ENCODE measurements at places on chromosomes 4 and X.

GRCh38 chrX:18674417-18674787 is 2.5 kb upstream of the RS1 start:
- peak; percentile 23 for DNase-seq

GRCh38 chr4:123327846-123328429 is 68.7 kb upstream of the SPRY1 start:
- no peak for DNase-seq

GRCh38 chr4:53459548-53459947 is 82.1 kb downstream of the FIP1L1 start:
- no peak for DNase-seq

- no peak for DNase-seq
Measured at GRCh38 chr4:147954850-147955249, 223.0 kb downstream of the ARHGAP10 start.

DNA sequence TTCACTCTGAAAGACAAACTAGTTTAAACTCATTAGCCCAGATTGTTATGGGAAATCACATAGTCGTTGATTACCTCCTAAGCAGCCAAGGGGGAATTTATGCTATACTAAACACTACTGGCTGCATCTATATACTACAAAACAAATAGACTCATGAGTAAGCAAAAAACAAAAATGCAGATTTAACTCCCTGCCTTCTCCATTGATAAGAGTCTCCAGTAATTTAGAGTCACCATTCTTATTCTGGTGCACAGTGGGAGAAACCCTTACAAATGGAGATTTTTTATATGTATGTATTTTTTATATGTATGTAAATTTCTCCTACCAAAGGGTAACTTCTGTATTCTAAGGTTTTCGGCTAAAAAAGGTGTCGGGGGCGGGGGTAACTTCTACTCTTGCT is 126.6 kb downstream of the PLS3 start:
- DNase-seq: no peak

GRCh38 chr4:105389167-105389566 is 84.7 kb downstream of the PPA2 start:
- no peak for DNase-seq

DNA sequence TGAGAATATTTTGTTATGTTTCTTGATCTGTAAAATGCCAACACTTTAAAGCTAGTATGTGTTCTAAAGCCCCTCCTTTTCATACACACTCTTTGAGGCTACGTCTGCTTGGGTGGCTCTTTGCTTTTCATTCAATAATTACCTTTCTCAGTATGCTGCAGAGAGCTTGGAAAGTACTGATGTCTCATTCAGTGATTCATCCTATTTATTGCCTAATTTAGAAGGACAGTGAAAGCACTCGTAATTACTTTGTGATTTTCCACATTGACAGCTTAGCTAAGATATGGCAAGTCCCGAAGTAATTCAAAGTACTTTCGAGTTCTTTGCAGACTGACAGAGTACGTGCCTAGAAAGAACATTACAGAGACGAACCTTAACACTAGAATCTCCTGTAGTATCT is 57.2 kb downstream of the BMP15 start:
- no peak for DNase-seq

DNA sequence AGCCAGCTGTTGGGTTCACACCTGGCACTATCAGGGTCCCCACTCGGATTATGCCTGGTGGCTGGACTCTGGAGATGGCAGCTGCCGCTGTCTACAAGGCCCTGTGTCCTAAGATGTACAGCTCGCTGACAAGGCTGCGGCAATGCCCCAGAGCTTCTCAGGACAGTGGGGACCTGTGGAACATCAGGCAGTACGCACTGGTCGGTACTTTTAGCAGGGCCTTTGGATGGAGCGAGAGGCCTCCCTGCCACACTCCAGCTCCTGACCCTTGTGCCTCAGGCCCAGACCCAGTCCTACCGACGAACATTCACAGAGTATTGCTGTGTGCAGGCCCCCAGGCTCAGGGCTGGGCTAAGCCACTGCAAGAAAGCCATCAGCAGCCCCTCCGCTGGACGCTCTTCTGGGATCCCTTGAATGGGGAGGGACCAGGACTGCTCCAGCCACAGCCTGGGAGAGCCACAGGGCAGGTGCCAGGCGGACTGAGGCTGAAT is 45.7 kb upstream of the HMX1 start:
- no peak for DNase-seq

DNA sequence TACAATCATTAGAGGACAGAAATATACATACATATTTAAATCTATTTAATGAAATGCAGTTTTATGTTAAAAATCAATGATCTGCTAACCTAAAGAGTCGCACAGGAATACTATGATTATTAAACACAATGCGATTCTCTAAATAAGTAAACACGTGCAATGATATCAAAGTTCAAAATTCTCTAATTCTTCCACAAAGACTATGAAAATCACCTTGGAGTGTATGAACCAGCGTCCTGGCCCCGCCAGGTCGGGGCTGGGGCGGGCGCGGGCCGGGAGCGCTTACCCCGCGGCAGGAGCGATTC is 608 bp upstream of the FAM200B start:
- no peak for DNase-seq

DNA sequence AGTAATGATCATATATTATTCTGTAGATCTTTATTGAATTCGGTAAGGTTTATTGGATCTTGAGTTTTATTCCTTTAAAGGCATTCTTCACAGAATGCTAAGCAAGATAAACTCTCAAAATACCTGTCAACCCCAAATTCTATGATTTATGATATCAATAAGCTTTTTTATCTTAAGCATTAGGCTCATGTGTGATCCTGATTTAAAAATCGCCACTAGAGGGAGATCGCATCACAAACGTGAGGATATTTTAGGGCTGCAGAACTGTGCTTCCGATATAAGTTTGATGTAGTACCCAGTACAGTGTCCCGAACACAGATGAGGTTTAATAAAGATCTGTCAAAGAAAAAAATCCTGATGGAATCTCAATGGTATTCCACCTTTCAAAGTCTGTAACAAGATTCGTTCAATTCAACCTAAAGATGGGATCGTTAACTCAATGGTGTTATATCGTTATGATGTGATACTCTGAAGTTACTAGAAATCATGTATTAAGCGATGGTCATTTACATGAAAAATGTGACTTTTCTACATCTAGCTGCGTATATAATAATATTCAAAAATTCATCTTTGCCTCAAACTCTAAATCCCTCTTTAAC is 169.0 kb downstream of the CORIN start:
- DNase-seq: no peak

- DNase-seq: no peak
Measured at GRCh38 chr4:3074846-3075651, 568 bp downstream of the HTT start.

DNA sequence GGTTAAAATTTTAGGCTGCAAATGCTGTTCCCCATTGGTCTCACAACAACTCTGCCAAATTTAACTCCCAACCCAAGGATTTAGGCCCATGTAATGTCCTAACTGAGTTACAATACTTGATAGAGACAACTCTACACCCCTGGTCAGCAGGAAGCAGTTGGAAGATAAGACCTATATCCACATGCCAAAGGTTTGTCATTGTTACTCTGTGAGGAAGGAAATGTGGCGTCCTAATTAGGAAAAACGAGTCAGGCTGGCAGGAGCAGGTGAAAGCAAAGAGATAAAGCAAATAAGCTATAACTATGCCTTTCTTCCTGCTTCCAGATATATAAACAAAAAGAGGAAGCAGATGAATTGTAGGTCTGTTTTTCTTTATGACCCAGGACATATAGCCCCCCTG is 69.1 kb downstream of the SPIN4 start:
- no peak for DNase-seq

DNA sequence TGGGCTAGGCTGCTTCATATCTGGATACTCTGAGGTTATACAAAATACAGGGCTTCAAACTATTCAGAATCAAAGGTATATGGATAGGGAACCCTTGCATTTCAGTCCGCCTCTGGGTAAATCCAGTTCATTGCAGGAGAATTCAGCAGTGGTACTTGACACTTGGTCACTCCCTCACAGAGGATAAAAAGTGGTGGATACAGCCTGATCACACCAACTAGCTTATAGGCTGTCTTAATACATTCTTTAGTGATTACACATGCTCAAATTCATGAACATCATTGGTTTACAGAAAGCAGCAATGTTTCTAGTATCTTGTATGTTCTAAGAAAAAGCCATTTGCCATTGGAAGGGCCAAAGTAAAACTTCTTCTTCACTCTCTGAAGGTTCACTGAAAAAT is 104.8 kb upstream of the PDE5A start:
- no peak for DNase-seq

GRCh38 chrX:19677121-19677520 is 161.8 kb upstream of the MAP3K15 start:
- DNase-seq: no peak

DNA sequence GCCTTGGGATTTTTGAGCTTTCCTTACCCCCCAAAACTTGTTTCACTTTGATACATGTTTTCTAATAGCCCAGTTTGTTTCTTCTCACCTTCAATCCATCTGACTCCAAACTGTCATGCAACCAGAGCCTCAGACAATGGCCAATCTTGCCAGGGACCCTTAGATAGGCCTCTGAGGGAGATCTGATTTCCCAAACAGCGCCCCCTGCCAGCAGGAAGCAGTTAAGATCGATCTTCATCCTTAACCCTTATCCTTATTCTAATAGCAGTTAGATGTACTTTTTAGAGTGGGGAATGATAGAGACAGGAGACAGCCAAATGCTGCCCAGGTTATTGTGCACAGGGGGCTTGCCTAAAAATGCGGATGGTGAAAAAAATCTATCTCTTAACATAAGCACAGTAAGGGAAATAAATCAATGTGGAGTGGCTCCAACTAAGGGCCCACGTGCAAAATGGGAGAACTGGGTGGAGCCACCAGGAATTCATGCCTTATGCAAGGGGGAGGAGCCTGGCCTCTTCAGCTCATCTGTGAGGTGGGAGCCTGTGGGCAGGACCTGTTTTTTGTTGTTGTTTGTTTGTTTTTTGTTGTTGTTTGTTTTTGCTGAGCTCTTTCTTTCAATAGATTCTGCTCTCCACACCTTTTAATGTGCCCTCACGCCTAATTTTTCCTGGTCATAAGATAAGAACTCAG is 833.6 kb upstream of the AGA start:
- no peak for DNase-seq

DNA sequence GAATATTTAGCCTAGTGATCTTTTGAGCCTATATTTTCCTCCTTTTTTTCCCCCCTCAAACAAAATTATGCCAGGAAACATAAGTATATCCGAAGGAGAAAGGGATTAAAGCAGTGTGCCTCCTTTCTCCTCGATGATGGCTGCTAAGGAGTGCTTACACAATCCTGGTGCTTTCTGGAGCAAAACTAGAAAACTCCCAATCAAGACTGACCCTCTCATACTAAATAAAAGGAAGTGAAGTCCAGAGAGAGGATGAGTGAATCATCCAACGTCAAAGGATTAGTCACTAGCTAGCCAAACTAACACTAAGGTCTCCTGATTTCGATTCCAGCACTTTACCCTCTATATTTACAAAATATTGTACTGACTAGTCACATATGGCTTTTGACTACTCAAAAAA is 146.8 kb downstream of the PPP3CA start:
- DNase-seq: no peak

DNA sequence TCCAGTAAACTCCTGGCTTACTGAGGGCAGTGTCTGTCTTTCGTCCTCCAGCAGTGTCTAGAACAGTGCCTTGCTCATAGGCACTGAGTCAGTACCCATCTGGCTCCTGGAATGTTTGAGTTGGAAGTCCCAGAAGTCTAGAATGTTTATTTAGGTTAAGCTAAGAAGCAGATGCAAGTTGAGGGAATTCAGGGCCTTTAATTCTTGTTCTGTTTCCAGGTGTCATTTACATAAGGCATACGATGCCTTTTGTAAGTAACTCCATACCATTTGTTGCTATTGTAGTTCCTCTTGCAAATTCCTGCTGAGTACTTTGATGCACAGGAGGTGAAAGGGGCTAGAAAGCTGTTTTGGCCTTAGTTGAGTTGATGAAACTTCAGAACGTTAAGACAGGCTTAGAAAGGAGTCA is 22.2 kb downstream of the ARHGAP10 start:
- no peak for DNase-seq

DNA sequence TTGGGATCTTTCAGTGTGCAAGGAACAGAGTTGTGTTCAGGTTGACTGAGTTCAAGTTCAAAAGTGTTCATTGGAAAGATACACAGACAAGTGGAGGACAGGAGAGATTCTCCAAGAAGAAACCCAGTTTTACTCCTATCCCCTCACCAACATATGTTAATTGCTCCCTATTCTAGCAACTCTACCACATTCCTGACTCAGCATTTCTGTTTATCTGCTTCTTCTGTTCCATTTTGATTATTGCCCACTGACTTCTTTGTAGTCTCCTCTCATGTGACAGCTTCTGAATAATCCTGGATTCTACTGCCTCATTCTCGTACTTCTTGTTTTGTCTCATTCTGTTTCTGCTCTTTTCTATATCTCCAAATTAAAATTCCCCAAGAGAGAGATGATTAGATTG is 15.8 kb upstream of the SPANXC start:
- DNase-seq: no peak

DNA sequence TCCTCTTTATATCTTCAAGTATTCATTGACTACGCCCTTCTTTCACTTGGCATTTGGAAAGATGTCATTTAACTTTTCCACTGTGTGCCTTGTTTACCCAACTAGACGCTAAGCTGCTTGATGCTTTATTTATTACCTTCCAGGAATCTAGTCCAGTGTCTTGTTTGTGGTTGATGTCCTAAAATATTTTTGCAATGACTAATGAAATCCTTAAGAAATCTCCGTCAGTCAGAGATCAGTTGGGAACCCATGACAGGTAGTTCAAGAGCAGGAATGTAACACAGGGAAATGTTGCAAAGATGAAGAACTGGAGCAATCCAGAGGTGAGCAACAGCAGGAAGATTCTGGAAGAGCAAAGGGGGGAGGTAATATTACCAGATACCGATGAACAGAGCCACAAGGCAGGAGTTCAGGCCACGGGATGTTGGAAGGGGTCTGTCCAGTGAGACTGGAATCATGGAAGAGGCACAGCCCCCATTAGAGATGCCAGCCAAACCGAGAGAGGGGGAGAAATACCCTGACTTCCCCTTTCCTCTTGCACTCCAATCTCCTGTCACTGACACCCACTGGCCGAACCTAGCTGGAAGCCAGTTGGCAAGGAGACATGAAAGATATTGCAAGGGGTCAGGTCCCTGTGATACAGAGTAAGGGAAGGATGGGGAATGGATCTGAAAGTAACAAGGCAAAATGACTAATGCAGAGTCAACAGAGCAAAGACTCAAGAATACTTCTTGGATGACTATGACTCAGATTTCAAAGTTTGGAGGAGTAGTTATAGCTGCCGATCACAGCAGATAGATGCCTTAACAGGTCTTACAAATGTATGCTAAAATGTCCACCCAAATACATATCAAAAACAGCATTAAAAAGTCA is 62.7 kb upstream of the PHKA2 start:
- no peak for DNase-seq
